ENCODE measurements at places on chromosomes 5 and 9. TPM values are rescaled to one million over a fixed set of nuclear protein-coding genes. Genes with fewer than 3 reads are reported as not detected.

ORM2 gene
- total RNA-seq = not detected

NUTM2F gene
- not detected for total RNA-seq

DYNC2I2 gene
- total RNA-seq = 131 TPM

SOHLH1 gene
- total RNA-seq = 0.12 TPM

AHRR gene
- total RNA-seq = 3.9 TPM
